ENCODE measurements at places on chromosomes 4 and X.

DNA sequence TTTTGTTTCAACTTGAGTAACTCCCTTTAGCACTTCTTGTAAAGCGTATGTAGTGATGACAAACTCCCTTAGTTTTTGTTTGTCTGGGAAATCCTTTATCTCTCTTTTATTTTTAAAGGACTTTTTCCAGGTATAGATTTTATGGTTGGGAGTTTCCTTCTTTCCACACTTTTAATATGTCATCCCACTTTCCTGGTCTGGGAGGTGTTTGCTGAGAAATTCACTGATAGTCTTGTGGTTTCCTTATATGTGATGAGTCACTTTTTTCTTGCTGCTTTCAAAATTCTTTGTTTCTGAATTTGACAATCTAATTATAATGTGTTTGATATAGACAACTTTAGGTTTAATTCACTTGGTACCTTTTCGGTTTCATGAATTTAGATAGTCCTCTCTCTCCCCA, 353.9 kb downstream of the GPAT3 start:
- H3K27me3 ChIP-seq = no peaks in the 10 kb centered on the region
- no peaks in the 10 kb centered on the region for H3K36me3 ChIP-seq
- DNase-seq = no peak
- H3K4me3 ChIP-seq = no peak overlapping the region

GRCh38 chr4:185534511-185534865, 819 bp downstream of the PDLIM3 start:
- H3K4me3 ChIP-seq = peak overlapping the region; percentile 57
- no peaks in the 10 kb centered on the region for H3K27me3 ChIP-seq
- H3K36me3 ChIP-seq = no peaks in the 10 kb centered on the region
- H3K27ac ChIP-seq = peak overlapping the region; percentile 89
- peaks cover 6% of the 10 kb centered on the region for H3K4me1 ChIP-seq

DNA sequence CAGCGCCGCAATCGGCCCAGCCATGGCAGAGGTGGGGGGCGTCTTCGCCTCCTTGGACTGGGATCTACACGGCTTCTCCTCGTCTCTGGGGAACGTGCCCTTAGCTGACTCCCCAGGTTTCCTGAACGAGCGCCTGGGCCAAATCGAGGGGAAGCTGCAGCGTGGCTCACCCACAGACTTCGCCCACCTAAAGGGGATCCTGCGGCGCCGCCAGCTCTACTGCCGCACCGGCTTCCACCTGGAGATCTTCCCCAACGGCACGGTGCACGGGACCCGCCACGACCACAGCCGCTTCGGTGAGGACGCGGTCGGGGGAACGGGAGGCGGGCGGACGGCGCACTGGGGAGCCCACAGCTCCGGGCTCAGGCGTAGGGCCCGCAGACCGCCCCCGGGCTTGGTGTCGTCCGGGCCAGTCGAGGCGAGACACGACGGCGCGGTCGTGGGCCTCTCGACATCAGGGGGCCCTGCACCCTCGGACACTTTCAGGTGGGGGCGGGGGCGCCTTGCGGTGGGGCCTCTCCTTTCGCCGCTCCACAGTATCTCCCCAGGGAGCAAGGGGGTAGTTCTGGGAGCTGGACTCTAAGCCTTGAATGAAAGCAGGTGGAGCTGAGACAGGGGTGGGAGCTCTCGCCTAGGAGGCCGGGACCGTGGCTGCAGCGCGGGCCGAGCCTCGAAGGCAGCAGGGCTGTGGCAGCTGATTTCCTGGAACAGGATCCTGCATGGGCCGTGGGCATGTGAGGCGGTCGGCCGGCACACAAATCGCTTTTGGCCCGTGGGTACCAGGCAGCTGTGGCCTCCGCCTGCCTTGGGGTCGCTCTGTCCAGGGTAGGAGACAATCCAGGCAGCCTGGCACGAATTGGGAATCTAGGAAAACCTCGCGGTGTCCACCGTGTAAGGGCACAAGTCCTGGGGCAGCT, 722 bp downstream of the FGF16 start:
- no peak for DNase-seq
- no peaks in the 10 kb centered on the region for H3K36me3 ChIP-seq
- no peaks in the 10 kb centered on the region for H3K27me3 ChIP-seq
- H3K27ac ChIP-seq = no peak overlapping the region

- H3K4me3 ChIP-seq = no peak overlapping the region
- no peak overlapping the region for H3K27ac ChIP-seq
- H3K27me3 ChIP-seq = no peaks in the 10 kb centered on the region
- no peak for DNase-seq
- H3K4me1 ChIP-seq = no peaks in the 10 kb centered on the region
These were observed 47.5 kb upstream of the PDLIM3 start for GRCh38 chr4:185582651-185583400.

GRCh38 chr4:80012291-80012690, 60.7 kb downstream of the ANTXR2 start:
- H3K27me3 ChIP-seq = no peaks in the 10 kb centered on the region
- DNase-seq = no peak

DNA sequence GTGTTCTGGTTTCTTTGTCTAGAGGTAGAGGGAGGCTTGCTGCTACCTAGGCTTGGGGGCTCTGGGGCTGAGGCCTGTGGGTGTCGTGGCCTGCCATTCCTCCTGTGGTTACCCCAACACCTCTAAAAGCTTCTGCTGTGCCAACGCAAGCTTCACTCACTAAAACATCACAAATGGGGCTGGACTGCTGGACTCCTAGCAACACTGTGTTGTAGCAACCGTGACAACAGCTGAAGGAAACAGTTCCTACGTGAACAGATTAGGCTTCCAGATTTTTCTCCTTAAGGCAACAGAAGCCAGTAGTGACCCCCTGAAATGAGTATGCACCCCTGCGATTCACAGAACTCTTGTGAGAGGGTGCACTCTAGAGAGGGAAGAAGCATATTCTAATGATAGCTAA, 138.3 kb upstream of the TEX13D start:
- no peak for DNase-seq
- H3K4me1 ChIP-seq = no peaks in the 10 kb centered on the region
- H3K36me3 ChIP-seq = no peaks in the 10 kb centered on the region
- no peaks in the 10 kb centered on the region for H3K27me3 ChIP-seq
- H3K27ac ChIP-seq = no peak overlapping the region

- no peaks in the 10 kb centered on the region for H3K27me3 ChIP-seq
- H3K4me1 ChIP-seq = no peaks in the 10 kb centered on the region
- H3K36me3 ChIP-seq = no peaks in the 10 kb centered on the region
- DNase-seq = no peak
- no peak overlapping the region for H3K27ac ChIP-seq
These were observed 23.2 kb upstream of the PTTG2 start for GRCh38 chr4:37936889-37937498.
